Right forelimb (tissue), 1 donor: ENCODE measurements at places on chromosomes 4 and X.

DNA sequence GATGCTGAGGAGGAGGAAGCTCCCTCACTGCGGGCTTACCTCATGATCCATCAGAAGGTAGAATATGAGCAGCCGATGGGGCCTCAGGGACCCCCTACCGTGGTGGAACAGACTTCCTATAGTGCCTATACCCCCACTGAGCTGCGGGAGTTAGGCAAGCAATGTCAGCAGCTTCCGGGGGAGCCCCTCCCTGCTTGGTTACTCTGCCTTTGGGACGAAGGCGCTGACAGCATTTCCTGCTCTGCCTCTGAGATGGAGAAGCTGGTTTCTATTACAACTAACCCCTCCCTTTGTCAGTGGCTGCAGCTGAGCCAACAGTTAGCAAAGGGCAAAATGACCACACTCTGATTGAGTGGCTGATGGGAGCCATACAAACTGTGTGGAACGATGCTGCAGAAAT is 430.7 kb downstream of the IDS start:
- peak; percentile 60 for DNase-seq

DNA sequence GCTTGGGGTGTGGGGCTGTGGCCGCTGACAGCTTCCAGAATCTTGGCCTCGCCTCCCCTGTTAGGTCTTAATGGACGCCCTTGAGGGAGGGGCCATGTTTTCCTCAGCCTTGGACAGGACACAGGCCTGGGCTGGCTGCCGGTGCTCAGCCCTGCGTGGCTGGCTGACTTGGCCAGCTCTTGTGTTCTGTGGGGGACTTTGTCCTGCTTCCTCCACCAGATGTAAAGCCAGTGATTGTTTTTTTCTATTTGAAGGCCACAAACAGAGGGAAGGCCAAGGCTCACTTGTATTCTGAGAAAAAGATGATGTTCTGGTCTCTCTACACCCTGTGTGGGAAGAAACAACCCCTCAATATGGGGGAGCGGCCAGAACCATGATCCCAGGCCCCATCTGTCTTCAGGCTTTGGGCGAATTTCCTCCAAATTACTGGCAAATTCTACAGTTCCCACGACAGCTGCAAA is 71.3 kb downstream of the HTRA3 start:
- DNase-seq: peak; percentile 90

- no peak for DNase-seq
Measured at GRCh38 chrX:24673424-24673823, 20.3 kb upstream of the POLA1 start.

DNA sequence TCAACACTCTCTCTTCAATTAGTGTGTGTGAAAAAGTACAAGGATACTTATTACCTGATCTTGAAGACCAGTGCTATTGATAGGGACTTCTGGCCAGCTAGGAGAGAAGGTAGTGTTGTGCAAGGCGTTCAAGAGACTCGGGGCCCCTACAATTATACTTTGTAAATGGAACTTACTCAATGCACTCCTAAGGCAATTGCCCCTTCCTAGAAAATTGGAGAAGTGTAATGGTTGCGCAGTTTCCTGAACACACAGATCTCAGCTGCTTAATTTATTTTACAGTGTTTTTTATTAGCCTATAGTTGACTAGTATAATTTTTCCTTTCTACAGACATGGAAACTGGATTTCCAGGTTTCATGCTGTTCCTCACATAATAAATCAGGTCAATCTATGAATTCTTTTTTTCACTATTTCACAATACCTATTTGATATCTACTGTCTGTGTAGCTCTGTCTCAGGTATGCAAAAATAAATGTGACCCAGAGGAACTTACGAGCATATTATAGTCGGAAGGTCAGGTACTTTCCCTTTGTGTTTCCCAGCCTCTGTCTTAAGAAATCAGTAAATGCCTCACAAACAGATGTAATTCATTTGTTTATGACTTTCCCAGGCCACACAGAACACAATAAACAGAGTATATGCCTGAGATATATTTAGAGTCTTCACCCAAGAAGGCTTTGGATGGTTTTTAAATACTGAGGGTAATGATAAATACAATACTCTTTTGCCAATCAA is 89.1 kb upstream of the TET2 start:
- DNase-seq: no peak

DNA sequence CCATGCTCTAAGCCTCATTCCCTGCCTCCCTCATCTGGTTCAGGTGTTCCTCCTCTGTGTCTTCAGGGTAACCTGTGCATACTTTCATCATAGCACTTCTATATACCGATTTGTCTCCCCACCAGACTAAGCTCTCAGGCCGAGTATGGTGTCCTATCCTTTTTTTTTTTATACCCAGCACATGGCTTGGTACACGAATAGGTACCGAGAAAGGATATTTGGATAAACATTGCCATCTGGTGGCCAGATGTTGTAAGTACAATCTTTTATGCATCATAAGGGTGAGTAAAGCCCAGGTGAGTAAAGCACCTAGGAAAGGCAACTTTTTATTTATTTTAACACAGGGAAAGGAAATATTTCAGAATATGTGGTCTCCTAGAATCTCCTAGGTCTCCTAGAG is 68.4 kb downstream of the MID2 start:
- no peak for DNase-seq

DNA sequence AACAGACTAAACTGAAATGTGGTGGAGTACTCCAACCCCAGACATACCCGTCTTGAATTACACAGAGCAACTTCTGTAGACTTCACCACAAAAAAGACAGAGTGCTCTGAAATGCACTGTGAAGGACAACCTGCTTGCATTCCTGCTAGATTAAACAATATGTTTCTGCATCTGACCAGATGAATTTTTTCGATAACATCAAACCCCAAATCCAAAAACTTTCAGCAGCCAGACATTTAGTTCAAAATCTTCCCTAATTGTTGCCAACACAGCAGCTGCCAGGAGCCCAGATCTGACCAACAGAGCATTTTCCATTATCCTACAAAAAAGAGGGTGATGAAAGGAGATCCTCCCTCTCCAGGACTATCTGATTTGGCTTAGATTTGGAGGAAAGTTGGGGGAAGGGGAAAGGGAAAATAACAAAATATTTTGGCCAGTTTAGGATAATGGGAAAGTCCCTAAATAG is 356.5 kb downstream of the PDGFC start:
- DNase-seq: no peak

DNA sequence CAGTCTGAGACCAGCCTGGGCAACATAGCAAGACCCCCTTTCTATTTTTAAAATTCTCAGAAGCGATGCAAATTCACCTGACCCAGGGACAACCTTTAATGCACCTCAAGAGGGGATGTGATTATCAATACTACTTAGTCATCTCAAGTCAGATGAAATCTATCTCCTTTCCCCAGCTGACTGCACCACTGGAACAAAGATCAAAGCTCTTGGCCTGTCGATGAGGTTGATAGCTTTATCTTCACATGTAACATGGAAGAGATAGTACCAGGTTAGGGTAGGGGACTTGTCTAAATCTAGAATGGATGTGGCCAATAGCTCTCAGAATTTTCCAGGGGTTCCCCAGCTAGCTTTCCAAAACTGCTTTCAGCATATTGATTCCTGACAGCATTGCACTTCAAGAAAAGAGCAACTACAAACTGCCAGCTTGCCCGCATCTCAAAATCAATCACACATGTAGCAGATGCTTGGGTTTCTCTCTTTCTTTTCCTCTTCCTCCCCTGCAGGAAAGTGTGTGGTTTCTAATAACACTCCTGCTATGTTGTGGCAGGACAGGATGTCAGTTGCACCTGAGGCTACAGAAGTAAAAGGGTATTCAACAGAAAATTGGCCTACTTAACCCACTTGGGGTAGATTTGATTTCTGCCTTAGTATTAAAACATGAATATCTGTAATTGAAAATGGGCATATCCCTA is 12.2 kb upstream of the TMEM164 start:
- no peak for DNase-seq

GRCh38 chr4:79495447-79495846 is 87.4 kb upstream of the GK2 start:
- DNase-seq: no peak

DNA sequence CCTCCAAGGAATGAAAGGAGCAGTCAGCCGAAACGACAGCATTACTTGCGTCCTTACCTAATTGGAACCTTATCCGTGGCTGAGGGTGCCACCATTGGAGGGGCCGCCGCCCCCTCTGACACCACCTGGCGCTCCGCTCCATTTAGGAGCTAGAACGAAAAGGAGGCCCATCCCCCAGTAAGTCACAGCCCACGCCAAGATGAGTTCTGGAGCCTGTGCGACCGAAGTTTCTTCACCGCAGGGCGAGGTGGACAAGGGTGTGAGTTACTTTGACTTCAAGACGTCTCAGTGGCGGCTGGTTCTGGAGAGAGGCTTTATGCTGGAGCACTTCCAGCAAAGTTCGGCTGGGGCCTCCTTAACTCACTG is 729 bp upstream of the IRF2 start:
- DNase-seq: peak; percentile 75

- DNase-seq: no peak
Measured at GRCh38 chr4:184383497-184384055, 90.8 kb downstream of the IRF2 start.
